ENCODE measurements at places on chromosomes 1 and 21.

DNA sequence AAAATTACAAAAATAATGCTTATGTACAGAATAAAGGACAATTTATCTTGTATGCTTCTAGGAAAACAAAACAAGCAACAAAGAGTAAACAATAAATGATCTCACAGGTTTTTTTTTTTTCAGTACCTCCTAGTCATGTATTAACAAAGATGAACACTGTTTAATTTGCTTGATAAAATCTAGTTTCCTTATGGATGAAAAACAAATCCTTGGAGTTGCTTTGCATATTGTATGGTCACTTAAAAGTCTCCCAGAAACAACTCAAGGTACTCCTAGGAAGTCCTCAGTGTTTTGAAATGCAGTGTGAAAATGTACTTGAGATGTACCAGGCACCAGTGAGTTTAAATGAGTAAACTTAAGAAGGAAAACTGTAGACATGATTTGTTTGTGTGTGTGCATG lies 686.0 kb upstream of the BRINP3 start:
- DNase-seq: no peak

GRCh38 chr1:20742671-20743070 lies 10.2 kb upstream of the SH2D5 start:
- DNase-seq: no peak

DNA sequence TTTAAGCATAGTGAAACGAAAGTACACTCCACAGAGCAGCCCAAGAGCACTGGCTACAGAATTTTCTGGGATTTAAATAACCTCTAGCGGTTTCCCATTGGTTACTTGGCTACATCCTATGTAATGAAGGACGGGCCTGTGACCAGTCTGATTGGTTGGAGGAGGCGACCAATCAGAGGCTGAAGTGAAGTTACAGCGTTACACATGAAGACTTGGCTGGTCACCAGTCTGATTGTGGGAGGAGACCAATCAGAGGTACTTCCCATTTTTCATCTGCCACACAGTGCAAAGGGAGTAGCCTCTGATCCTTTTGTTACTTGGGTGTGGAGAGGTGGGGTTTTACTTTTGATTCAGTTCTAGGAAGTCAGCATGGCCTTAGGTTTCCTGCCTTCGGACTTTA lies 142.7 kb upstream of the SERTAD4 start:
- no peak for DNase-seq

DNA sequence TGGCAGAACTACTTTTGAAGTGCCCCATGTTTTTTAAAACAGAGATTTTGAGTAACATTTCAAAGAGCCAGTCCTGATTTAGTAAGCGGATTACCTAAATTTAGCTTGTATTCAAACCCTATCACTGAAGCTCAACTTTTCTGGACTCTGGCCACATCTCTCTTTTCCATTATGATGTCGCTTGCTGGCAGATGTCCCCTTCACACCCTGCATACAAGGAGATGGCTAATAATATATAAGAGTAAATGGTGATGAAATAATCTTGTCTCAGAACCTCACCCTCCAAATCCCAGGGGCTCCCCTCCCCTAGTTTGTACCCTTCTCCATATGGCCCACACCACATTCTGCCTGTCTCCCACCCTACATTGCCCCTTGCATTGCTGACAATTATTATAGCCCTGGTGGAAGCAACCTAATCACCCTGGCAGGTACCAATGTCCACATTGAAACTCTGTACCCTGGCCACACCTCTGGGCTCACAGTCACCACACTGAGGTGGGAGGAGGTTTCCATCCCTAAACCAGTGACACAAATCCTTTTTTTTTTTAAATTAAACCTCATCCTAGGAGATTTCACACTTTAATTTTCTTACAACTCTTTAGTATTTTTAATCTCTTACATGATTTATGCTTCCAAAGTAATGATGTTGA lies 106.0 kb upstream of the SYT6 start:
- no peak for DNase-seq

- DNase-seq: peak; percentile 7
These were observed 65.5 kb downstream of the NID1 start for GRCh38 chr1:235999259-235999925.

Measured in stimulated activated naive CD4-positive, alpha-beta T cell (primary cell).